ENCODE measurements at places on chromosomes 11 and 22. TPM values are rescaled to one million over a fixed set of nuclear protein-coding genes. Genes with fewer than 3 reads are reported as not detected.

Gene RAB36
- total RNA-seq = 4.1 TPM

Gene MMP3
- 0.56 TPM for total RNA-seq

Gene GPR152
- not detected for total RNA-seq

Gene GRIK4
- total RNA-seq = 0.08 TPM

Gene RFPL3
- total RNA-seq = not detected

Gene OR8G1
- total RNA-seq = not detected

Gene IFITM10
- 0.96 TPM for total RNA-seq

Gene APLNR
- total RNA-seq = 1.8 TPM

DNA sequence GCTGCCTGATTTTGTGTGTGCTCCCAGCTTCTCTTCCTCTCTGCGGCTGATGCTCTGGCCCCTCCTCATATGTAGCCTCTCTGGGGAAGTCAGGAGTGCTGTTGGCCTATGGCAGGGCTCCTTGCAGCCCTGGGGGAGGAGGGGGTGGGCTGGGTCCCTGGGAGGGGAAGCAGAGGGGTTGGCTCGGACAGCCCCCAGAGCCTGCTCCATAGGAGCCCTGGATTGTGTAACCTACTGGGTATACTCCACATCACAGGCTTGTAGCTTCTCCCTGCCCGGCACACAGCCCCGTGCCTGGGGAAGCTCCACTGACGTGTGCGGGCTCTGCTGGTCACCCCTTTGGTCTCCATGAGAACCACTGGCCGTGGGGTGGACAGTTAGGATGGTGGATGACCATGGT lies 113.8 kb downstream of the ST3GAL4 start:
- ATAC-seq = no peak

GRCh38 chr11:70487756-70488155 lies 89.4 kb downstream of the CTTN start:
- no peak for ATAC-seq

DNA sequence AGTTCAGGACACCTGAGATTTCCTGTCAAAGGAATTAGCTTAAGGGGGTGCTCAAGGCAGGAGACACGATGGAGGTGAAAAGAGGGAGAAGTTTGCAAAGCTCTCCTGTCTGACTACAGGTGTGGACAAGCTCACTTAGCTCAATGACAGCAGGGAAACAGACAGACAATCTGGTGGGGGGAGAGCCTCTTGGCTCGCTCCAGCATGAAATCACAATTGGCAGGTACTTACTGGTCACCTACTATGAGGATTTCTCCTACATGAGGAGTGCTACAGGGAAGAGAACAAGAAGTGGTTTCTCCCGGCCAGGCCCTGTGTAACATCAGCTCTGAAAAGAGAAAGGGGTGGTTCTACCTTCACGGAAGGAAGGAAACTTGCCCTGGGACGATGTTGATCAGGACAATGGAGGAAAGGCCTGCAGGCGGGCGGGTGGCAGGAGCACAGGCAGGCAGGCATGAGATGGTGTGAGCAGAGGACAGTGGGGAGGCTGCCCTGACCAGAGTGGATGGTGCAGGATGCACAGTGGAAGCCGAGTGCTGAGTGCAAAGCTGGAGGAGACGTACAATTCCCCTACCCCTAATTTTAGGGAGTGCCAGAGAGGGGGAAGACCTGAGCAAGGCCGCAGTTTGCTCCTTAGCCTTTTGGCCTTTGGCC lies 57.9 kb upstream of the CRTAM start:
- ATAC-seq = no peak

DNA sequence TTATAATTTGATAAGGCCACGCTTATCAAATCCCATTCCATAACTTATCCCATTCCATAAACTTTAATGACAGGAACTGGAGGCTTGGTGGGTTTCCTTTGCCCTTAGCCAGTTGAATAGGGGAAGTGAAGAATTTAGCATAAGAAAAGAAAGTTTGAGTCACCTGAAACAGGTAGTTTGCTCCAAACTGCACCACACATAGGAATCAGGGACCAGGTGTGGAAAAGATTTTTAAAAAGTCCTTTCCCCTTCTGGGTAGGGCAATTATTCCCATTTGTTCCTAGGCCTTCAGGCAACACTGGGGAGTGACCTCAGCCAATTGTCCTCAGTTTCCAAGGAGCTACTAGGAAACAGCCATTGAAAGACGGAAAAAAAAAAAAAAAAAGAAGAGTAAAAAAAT lies 525.7 kb upstream of the CNTN5 start:
- ATAC-seq = no peak

- peak; percentile 65 for ATAC-seq
These were observed at the start of gene TMEM25 for GRCh38 chr11:118530683-118531596. Gene TMEM25 (plus strand): TSS chr11:118531192. CDS start chr11:118531802, 610 bp downstream.

DNA sequence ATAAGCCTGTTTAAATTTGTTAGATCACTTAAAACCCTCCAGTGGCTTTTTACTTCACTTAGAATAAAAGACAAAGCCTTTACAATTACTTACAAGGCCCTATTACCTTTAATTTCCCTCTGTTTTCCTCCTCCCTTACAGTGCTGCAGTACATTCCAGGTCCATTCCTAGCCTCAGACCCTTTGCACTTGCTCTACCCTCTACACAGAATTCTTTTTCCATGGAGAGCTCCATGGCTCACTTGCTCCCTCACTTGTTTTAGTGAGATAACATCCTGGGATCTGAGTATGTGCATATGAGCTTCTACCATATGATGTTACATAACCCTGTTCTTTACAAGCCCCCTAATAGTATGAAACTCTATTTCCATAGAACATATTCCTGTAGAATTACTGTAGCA lies 24.4 kb downstream of the ZNF214 start:
- ATAC-seq = no peak

Data from esophagus mucosa (tissue), 1 donor.